ENCODE measurements at places on chromosomes 12 and 14. TPM values are rescaled to one million over a fixed set of nuclear protein-coding genes. Genes with fewer than 3 reads are reported as not detected.

GRCh38 chr14:28468191-28469151, 298.1 kb upstream of the FOXG1 start:
- H3K4me3 ChIP-seq: no peak overlapping the region
- no peak for DNase-seq
- H3K27me3 ChIP-seq: no peaks in the 10 kb centered on the region
- no peaks in the 10 kb centered on the region for H3K36me3 ChIP-seq
- H3K4me1 ChIP-seq: no peaks in the 10 kb centered on the region
- no peak overlapping the region for H3K27ac ChIP-seq

DNA sequence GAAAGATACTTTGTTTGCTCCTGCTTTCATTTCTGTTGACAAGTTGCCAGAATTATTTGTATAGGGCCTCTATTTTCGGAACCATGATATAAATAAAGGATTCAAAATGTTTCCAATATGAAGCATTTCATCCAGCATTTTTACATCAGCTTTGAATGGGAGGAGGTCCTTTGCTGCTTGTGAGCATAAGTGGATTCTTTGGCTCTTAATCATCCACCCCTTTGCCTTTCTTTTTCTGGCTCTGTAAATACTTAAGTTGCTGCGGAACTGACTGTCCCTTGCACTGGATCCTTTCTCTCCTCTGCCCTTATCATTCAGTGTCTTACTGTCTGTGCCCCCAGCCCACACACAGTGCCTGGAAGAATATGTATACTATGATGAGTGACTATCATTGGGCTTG, 357.3 kb upstream of the RGS6 start:
- H3K27ac ChIP-seq: no peak overlapping the region
- peaks cover 8% of the 10 kb centered on the region for H3K4me1 ChIP-seq
- H3K36me3 ChIP-seq: no peaks in the 10 kb centered on the region
- H3K27me3 ChIP-seq: no peaks in the 10 kb centered on the region
- no peak for DNase-seq
- H3K4me3 ChIP-seq: no peak overlapping the region

GRCh38 chr14:19906665-19907064, 13.7 kb upstream of the OR4K5 start:
- H3K27me3 ChIP-seq: no peaks in the 10 kb centered on the region
- no peaks in the 10 kb centered on the region for H3K36me3 ChIP-seq
- no peaks in the 10 kb centered on the region for H3K4me1 ChIP-seq

Gene ADSS1
- 1.7 TPM for polyA plus RNA-seq
